Fibroblast of skin of right biceps (primary cell): ENCODE measurements at places on chromosomes 11 and 22.

DNA sequence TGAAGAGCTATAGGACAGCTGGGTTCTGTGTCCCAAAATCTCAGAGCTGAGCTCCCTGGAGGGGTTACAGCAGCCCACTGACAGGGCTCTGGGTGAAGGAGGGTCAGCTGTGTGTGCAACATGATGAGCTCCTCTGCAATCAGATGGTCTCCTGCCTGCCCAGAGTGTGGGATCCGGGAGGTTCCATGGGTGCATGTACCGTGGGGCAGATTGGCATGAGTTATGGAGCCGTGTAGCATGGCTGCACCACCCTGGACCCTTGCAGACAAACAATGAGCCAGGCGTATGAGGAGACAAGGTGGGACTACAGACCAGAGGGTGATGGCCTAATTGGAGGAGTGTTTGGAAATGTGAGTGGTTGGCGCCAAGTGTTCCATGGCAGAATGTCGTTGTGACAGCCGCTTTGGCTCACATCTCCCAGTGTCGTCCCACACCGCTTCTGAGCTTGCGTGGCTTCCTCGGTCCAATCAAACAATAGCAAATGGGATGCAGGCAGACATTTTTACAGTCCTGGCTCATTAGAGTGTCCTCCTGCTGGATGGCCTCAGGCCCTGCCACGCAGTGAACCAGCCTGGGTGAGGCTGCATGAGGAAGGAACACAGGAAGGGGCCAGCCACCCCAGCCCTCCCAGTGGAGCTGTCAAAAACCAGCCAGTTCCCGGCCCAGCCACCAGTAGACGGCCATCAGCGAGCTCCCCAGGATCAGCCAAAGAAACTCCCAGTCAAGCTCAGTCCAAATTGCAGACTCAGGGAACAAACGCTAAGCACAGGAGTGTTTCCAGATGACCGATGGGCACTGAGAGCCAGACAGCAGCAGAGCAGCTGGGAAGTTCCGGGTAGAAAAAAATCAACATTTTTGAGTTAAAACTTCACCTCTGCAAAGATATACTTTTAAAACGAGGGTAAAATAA, 1066.9 kb downstream of the BRD1 start:
- DNase-seq: no peak

GRCh38 chr11:3867209-3868091, 12.0 kb downstream of the STIM1 start:
- no peak for DNase-seq

- no peak for DNase-seq
These were observed 727 bp upstream of the CSDC2 start for GRCh38 chr22:41560095-41560471.

DNA sequence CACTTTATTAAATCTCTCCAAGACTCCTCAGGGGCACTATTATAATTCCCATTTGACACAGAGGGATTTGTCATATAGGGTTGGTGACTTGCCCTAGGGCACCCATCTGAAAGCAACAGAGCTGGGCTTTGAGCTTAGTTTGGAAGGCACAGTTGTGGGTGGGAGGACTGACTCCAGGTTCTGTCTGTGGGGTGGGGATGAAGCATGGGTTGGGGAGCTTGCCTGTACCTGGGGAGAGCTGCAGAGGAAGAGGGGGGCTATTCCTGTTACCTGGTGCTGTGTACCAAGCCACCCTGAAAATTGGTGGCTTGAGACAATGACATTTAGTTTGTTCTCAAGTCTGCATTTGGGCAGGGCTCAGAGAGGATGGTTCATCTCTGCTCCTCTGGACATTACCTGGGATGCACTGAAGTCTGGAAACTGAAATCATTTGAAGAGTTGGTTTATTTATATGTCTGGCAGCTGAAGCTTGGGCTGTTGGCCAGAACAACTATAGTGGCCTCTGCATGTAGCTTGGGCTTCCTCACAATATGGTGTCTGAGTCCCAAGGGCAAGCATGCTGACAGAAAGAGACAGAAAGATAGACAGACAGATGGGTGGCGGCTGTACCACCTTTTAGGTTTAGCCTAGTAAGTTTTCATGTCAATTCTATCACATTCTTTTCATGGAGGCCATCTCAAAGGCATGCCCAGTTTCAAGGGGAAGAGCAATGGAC, 44.9 kb downstream of the LRRC32 start:
- no peak for DNase-seq

- DNase-seq: no peak
These were observed 31.3 kb downstream of the LINC01488 start for GRCh38 chr11:69512790-69513189.

DNA sequence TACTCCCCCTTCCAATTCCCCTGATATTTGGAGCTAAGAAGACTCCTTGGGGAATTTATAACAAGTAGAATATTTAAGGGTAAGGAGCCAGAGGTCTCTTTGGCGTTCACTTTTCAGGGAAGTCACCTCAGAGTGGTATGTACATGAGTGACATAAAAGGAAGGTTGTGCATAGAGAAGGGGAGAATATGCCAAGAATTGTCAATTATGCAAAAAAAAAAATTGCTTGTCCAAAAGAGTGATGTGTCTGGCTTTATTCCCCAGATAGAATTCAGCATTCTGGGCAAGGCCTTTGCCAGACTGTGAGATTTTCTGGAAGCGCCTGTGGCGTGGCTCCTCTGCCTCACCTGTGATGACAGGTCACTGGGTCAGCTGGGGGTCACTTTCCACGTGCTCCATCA, 170.2 kb downstream of the MIAT start:
- no peak for DNase-seq

- DNase-seq: peak; percentile 86
These were observed 49.5 kb downstream of the PACS1 start for GRCh38 chr11:66119348-66120133.

DNA sequence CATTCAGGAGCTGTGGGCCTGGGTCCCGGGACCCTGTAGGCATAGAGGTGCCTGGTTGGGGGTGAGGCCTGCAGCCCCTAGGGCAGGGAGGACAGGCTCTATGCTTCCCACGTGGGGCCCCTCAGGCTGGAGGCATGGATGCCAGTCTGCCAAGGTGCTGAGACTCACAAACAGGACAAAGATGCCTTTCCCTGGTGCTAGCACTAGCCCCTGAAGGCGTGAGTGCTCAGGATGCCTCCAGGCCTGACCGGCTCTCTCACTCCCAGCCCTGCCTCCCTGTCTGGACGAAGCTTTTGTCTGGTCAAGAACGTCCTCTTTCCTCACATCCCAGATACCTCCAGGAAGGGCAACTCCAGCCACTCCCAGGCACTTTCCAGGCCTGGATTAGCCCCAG, 2.1 kb downstream of the CDC42BPG start:
- no peak for DNase-seq

DNA sequence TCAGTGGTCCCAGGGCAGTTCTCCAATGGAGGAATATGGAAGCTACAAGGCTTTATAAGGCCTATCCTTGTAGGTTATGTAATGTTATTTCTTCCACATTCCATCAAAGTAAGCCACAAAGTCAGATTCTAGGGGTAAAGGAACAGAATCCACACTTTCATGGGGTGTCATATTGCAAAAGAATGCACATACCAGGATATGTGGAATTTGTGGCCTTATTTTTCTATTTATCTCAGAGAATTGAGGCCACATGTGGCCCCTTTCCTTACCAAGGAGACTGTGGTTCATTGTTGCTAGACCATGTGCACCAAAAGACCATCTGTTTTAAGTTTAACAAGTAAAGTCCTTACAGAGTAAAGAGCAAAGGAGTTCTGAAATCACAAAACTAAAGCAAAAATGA, 12.9 kb downstream of the LRRC4C start:
- DNase-seq: peak; percentile 74

- DNase-seq: no peak
These were observed 389.1 kb upstream of the TENM4 start for GRCh38 chr11:79829891-79830290.

GRCh38 chr11:11451501-11452005, 98.5 kb upstream of the CSNK2A3 start:
- no peak for DNase-seq

DNA sequence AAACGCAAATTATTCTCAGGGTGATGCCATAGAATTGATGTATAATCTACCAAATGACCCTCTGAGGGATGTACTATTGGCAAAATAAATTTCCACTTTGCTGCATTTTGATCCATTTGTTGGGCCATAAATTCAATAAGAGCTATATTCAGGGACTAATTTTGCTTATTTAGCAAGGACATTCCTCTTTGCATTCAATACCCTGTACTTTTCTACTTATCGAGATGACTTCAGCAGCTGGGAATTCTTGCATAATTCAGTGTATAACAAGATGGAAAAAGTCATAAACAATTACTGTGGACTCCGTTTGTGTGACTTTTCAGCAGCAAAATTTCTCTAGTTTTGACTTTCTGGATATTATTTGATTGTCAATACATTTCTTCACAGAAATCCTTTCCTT, 744.7 kb upstream of the CCDC179 start:
- DNase-seq: no peak

DNA sequence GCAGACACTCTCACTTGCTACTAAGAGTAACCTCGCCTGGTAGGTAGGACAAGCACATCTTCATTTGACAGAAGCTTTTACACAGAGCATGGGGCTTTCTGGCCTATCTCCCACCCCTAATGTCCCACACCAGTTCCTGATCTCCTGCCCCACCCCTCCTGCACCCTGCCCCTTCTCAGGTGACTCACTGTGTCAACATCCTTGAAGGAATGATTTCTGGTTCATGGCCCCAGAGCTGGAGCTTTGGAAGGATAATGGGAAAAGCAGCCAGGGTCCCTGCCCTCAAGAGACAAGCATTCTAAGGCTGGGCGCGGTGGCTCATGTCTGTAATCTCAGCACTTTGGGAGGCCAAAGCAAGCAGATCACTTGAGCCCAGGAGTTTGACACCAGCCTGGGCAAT, 47.2 kb downstream of the LRFN4 start:
- peak; percentile 41 for DNase-seq

DNA sequence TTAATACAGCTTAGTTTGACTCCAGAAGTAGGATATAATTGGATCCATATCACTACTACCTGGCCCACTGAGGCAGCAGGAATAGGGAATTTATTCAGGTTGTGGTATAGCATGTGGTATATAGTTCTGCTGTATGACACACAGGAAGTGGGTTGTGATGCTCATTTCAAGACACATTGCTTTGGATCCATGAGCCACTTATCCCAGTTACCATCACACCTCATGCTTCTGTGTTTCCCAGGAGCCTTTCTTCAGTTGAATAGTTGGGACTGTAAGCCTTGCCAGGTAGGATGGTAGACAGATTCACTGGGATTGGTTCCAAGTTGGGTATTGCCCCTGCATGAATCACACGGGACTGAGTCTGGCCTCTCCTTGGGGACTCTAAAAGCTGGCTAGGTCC, 9.9 kb upstream of the SLC37A2 start:
- no peak for DNase-seq

- peak; percentile 59 for DNase-seq
These were observed 4.6 kb upstream of the GALR3 start for GRCh38 chr22:37818409-37819104.

DNA sequence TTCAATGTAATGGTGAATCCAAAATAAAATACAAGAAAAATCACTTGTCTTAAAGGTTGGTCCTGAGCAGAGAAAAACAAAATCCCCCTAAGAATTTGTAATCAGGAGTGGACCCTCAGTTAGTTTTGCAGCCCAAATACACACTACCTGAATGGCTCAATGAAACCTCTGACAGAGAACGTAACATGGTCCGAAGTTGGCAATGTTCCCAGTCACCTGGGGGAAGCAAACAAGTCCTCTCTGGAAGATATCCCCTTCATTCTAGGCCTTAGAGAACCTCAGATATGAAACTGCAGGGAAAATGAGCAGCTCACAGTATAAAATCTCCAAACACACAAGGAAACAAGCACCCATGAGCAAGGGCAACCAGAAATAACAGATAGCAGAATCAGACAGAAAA, 58.2 kb downstream of the MORC2 start:
- no peak for DNase-seq

- peak; percentile 79 for DNase-seq
These were observed 56.9 kb downstream of the PACS1 start for GRCh38 chr11:66126808-66127555.

DNA sequence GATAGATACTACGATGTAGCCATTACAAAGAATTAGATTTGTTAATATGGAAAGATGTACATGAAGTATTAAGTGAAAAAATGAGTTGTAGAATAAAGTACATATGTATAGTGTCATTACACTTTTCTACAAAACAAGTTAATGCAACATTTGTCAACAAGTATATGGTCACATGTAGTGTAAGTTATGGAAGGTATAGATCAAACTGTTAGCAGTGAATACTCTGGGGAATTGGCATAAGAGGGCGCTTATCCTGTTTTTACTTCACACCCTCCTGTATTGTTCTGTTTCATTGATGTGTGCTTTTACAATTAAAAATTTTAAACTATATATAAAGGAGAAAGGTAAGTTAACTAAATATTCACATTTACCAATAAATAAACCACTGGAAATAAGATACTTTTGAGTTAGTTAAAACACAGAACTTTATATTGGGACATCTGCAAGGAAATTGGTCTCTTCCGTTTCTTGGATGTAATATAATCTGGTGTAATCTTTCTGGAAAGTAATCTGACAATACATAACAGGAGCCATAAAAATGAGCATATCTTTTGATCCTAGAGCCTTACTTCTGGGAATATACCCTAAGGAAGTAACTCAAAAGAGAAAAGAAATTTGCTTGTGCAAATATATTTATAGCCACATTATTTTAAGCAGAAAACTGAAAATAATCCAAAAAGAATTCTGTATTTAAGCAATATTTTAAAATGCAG, 34.5 kb downstream of the CSTPP1 start:
- DNase-seq: no peak

- DNase-seq: peak; percentile 54
These were observed 385 bp downstream of the TST start for GRCh38 chr22:37018815-37019308.
